ENCODE measurements at places on chromosomes 5 and 9. TPM values are rescaled to one million over a fixed set of nuclear protein-coding genes. Genes with fewer than 3 reads are reported as not detected.

The PALM2AKAP2 gene
- 1.2 TPM for total RNA-seq

The ENTPD2 gene
- 55.6 TPM for total RNA-seq

The SMIM23 gene
- total RNA-seq: not detected

The CAPSL gene
- not detected for total RNA-seq

The ENTREP1 gene
- total RNA-seq: 11.8 TPM

The LCN9 gene
- not detected for total RNA-seq

DNA sequence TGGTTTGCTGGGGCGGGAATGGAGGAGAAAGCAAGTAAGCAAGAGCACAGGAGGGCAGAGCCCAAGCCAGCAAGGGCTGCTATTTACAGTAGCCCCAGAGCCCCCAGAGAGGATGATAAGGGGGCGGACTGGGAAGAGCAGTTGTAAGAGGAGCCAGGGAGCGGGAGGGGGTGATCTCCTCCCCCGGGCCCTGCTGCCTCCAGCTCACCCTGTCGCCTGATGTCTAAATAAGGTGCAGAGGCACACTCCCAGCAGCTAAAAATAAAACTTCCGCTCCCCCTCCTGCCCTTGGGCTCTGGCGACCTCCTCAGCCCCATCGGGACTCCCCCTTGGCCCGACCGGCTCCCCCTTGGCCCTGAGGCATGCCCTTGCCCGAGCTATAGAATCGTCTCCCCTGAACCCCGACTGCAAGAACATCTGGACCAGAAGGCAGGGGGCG lies 14.4 kb upstream of the CCDC69 start:
- DNase-seq: no peak

DNA sequence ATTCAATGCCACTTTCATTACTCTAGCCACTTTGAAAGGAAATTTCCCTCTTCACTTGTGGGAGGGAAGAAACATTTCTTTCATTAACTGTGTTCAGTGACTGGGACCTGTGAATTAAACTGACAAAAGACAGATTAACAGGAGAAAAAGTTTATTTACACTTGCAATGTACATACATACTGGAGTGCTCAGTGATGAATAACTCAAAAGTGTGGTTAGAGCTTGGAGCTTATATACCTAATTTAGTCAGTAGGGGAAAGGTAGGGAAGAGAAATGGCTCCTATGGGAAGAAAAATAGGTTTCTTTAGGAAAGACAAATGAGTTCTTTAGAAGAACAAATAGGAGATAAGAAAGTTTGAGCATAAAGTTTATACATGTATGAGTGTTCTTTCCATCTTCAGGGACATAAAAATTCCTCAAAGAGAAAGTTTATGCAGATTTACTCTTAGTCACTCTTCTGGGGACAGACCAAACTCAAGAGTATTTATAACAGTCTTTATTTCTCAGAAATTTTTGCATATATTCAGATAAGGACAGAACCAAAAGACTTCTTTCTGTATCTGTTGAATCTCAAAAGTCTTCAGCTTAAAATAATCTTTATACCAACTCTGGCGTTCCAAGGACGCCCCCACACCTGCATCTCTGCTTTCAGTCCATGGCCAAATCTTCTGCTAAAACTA lies 120.0 kb upstream of the RAI14 start:
- no peak for DNase-seq

- DNase-seq: no peak
These were observed 31.1 kb upstream of the ANKRD18A start for GRCh38 chr9:38651400-38652042.

DNA sequence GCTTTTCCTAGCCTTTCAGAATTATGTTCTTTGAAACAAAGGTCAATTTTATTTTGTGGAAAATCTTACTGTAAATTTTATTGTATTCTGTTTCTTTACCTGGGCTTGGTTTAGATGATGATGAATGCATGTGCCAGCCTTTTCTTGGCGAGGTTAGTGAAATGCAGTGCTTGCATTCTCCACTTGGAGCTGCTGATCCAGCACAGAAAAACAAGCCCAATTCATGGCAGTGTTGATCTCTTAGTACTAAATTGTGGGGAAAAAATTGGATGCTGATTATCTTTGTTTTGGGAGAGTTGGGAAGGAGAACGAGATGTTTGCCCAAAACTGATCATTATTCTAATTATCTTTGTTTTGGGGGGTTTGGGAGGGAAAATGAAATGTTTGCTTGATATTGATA lies 3.7 kb downstream of the HABP4 start:
- DNase-seq: no peak

GRCh38 chr5:74647096-74647495 lies 6.6 kb upstream of the ENC1 start:
- no peak for DNase-seq

GRCh38 chr5:93189707-93190120 lies 391.3 kb downstream of the NR2F1-AS1 start:
- no peak for DNase-seq

GRCh38 chr5:139392324-139392677 lies 2.6 kb upstream of the MZB1 start:
- no peak for DNase-seq

GRCh38 chr5:115475788-115476187 lies 68.8 kb downstream of the FEM1C start:
- DNase-seq: no peak
